SK-N-DZ (cell line): ENCODE measurements at places on chromosomes 4 and X.

DNA sequence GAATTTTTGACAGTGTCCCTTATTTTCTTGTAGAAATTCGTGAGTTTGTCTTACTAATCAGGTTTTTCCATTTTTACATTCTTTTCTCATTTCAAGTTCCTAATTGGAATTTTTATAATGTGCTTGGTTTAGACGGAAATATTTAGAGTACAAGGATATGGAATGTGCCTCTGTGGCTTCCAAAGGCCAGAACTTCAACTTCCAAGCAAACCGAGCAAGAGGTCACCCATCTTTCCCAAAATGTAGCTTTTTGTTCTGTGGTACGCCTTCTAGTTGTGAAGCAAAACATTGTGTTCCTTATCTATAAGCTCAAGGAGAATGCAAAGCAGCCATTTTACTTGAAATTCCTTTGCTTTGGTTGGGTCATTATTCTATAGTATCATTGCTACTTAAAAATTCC lies 212.8 kb upstream of the PACRGL start:
- DNase-seq: no peak

DNA sequence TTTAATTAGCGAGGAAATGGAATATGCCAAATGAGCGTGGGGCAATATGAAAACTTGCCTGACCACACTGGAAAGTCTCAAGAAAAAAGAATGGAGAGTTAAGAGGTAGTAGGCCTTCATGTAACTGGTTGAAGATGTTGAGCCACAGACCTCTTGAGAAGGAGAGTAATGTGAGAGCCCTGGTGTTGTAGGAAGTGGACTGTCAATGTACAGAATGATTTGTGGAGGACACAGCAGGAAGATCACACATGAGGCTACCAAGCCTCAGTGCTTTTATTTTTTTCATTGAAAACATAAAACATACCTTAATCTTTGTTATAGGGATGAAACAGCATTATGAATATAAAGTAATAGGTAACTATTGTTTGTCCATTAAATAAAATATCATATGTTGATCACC lies 331.6 kb downstream of the UNC5C start:
- no peak for DNase-seq

- no peak for DNase-seq
Observed at GRCh38 chrX:123665197-123665596, 67.7 kb downstream of the THOC2 start.

GRCh38 chr4:57426779-57427395 lies 316.7 kb upstream of the IGFBP7 start:
- DNase-seq: peak; percentile 65

DNA sequence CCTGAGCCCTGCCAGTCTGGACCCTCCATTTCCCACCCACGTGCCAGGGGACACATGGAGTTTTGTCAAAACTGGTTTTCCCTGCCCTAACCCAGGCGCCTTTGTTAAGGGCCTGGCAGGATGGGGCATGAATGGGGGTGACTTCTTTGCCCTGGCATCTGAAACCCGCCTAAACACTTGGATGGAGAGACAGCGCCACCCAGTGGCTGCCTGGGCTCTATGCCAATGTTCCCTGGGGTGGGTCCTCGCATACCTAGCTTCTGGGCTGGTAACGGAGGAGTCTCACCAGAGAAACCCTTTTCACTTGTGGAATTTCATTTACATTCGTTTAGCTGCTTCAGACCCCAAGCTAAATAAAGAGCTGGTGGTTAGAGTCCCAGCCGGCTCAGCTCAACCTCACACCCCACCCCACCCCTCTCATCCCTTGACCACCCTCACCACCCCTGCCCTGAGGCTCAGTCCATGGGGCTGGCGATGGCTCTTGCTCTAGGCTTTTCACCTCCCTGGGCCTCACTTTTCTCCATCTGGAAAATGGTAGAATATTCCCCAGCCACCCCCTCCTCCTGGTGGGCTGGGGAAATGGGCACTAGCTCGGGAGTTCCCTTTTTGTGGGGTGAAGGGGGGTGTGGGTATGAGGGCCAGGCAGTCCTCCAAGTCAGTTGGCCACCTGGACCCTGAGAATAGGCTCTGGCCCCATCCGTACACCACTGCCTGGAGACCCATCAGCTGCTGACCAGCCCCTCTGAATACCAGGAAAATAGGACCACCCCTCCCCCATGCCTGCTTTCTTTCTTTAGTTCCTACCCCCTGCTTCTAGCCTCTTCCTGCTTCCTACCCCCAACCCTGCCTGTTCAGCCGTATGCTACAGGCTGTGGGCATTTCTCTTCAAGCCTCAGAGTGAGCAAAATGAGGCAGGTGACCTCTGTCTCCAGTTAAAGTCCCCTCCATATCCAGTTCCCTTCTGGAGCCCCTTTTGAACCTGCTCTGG lies 57.1 kb upstream of the PJA1 start:
- DNase-seq: peak; percentile 62

DNA sequence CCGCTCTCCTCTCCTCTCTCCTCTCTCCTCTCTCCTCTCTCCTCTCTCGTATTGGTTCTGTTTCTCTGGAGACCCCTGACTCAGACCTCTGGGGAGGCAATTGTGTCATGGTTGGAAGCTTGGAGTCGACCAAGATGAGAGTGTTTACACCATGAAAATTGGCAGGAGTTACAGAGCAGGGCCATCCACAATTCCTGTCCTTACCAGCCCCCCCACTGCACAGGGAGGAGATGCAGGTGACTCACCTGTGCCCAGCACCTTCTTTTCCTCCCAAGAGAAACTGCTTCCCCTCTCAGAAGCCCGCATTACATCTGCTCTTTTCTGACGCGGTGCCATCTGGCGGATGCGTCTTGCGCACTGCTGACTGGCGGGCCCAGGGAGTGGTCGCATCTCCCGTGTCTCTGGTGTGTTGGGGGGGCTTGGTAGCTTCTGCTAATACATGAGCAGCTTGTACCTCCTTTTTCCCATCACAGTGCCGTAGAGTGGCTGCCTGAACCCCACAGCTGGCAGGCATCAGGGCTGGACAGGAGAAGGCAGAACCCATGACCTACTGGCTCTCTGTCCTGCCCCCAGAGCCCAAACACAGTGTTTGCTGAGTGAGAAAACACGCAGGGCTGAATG lies 31.4 kb upstream of the GPR78 start:
- no peak for DNase-seq

GRCh38 chrX:67596839-67597790 lies 53.3 kb downstream of the AR start:
- no peak for DNase-seq

- peak; percentile 47 for DNase-seq
Observed at GRCh38 chr4:142353149-142353738, 492.9 kb downstream of the INPP4B start.

DNA sequence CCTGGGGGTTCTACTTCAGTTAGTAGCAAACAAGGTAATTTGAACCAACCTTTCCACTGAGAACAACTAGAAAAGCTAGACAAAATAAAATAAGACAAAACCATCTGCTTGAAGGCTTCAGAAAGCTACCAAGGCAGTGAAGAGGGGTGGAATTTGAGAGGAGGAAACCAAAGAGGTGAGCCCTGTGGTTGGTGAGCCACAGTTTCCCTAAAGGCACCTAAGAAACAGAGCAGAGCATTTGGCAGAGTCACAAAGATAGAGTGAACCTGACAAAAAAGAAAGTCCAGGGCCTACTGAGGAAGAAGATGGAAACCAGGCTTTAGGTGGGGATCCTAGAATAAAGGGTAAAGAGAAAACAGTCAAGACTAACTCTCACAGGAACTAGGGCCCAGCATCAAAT lies 44.3 kb downstream of the CHST7 start:
- DNase-seq: no peak

- no peak for DNase-seq
Observed at GRCh38 chr4:24777536-24778463, 17.6 kb upstream of the SOD3 start.

- no peak for DNase-seq
Observed at GRCh38 chr4:128354205-128354821, 66.7 kb upstream of the PGRMC2 start.

DNA sequence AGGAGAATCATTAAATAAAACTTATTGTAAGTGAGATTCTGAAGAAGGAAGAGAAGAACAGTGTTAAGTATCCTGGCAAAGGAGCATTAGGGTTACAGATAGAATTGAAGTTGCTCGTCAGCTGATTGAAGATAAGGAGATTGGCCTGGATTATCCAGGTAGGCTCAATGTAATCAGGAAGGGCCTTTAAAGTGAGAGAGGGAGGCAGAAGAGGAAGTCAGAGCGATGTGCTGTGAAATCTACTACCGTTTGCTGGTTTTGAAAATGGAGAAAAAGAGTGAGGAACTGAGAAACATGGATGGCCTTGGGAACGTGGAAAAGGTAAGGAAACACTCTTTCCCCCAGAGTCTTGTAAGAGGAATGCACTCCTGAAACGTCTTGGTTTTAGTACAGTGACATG lies 245.7 kb downstream of the ANTXR2 start:
- DNase-seq: no peak

- no peak for DNase-seq
Observed at GRCh38 chr4:17723648-17724047, 57.8 kb downstream of the FAM184B start.

- no peak for DNase-seq
Observed at GRCh38 chrX:72735561-72735960, 21.5 kb upstream of the PHKA1 start.

DNA sequence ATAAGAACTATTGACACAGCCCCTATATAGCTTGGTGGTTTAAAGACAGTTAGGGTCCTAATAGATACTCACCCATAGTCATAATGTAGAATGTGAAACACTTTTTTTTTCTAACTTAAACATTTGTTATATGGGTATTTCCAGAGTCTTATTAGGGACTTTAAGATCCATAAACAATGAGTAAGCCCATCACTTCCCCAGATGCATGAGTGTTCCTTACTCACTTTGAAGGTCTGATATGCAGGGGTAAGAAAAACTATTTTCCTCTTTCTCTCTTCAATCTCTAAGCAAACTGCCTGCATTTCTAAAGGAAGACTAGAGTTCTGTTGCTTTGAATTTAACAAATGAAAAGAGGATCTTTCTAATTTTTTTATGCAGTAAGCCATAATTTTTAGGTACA lies 443.6 kb upstream of the PITX2 start:
- DNase-seq: no peak

- DNase-seq: no peak
Observed at GRCh38 chrX:11543249-11543648, 122.5 kb downstream of the ARHGAP6 start.

DNA sequence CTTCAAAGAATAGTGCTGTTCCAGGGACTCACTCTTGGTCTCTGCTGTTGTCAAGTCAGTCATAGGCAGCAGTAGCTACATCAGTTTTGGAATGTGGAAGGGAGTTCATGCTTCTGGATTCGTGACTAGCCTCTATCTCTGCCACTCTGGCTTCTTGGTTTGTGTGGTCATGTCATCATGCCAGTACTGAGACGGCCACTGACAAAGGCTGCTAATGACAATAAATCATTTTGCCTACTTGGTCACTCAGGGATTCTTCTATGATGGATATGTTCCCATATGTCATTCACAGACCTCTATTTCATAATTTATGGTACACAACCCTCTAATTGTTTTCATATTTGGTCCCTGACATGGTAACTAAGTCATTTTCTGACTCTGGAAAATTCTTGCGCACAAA lies 450.8 kb upstream of the BOD1L1 start:
- DNase-seq: no peak

DNA sequence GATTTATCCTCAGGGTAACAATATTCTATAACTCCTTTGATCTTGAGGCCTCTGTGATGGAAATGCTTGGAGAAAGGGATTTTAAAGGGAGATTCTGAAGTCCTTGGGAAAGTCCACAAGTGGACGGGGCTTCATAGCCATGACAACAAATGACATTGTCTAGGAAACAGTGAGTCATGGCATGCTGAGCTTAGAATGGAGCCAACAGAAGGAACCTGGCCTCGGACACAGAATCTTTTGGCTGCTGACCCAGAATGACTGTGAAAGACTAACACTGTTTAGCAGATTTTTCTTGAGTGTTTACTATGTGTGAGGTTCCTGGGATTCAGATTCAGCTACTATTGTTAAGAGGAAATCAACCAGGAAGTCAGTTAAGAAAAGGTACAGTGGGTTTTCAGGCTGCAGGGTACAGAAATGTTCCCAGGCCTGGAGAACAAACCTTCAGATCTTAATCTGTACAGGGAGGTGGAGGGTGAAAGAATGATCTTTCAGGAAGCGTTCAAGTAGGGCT lies 18.1 kb upstream of the CXCL2 start:
- no peak for DNase-seq

GRCh38 chr4:173591760-173592159 lies 61.7 kb upstream of the HAND2 start:
- DNase-seq: no peak

- DNase-seq: no peak
Observed at GRCh38 chr4:105807496-105807895, 87.8 kb upstream of the NPNT start.

- DNase-seq: no peak
Observed at GRCh38 chr4:53937918-53938317, 126.5 kb downstream of the CHIC2 start.

DNA sequence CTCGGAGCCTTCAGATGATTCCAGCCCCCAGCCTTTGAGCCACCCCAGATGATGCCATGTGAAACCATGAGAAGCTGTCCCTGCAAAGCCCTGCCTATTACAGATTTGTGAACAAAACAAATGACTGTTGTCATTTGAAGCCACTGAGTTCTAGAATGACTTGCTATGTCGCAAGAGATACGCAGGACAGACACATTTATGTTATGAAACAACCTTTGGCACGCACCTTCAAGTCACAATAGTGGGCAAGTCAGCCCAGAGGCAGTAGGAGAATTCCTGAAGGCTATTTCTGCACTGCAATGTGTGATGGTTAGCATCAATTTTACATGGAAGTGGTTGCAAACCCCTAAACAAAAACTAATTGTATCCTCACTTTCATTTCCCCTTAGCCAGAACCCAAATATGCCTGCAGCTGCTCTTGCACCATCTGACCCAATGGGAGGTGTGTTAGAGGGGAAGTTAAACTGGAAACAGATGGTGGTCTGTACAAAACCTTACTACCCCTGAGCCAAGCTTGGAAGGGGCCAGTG lies 174.4 kb upstream of the ATP6AP2 start:
- DNase-seq: no peak

DNA sequence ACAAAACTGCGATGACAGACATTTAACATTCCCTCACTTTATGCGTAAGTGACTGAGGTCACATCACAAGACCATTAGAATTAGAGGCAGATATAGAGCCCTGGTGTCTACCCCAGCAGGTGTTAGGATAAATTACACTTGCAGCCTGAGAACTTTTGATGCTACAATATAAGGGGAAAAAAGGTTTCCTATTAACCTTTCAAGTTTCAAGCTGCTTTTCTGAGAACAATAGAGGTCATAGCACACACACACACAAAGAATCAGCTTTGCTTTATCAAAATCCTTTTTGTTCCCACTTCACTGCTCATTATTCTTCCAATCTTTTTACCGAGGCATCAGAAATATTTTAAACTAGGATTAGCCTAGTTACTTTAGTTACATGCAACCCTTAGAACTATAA lies 119.8 kb downstream of the COL25A1 start:
- DNase-seq: no peak

DNA sequence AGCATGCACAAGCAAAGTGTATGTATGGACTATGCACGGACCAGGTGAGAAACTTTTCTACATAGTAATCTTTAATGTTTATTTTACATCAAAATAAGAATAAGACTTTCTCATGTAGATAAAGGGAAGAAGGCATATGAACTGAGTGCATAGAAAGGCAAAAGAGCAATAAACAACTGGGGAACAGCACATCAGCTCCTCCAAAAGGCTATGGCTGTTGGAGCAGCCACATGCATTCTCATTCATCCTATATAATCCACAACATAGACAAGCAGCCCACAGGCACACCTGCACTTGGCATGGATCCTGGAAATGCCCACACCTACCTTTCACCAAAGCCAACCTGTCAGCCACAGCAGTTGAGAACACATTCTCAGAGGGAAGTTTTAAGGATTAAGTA lies 586.9 kb upstream of the INTU start:
- no peak for DNase-seq
